Upper lobe of left lung (tissue), 6 donors: ENCODE measurements at places on chromosomes 11 and 22. TPM values are rescaled to one million over a fixed set of nuclear protein-coding genes. Genes with fewer than 3 reads are reported as not detected.

- DNase-seq: peak; percentile 61
These were observed 23.3 kb upstream of the TMEM191C start for GRCh38 chr22:21443735-21444421.

GRCh38 chr22:23076896-23077572, 6.7 kb downstream of the GNAZ start:
- DNase-seq: no peak

GRCh38 chr11:6012035-6012668, 5.4 kb upstream of the OR56A4 start:
- no peak for DNase-seq

DNA sequence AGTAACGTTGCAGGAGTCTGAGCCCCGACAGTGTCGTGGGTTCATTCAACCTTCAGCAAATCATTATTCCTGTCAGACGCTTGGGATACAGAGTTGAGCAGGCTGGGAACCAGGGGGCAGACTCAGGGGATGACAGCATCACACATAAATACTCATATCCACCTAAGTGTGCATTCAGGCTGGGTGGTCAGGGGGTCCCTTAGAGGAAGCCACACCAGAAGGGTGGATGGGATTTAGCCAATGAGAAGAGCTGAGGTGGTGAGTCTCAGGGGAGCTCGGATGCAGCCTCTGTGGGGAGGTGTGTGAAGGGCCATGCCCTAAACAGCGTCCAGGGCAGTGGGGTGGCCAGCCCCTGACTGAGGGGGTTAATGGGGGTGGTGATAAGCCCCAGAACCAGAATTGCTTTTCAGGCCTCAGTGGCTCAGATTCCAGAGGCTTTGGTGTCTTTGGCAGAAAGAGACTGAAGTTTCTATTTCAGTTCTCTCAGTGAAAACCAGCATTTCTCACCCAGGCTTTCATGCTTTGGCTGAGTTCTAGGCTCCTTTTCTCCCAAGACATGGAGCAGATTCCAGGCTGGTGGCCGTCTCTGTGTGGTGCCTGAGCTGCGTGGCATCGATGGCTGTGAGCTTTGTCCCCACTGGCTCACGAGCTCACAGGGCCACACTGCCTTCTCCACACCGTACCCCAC, 83.9 kb upstream of the CLDN5 start:
- no peak for DNase-seq

DNA sequence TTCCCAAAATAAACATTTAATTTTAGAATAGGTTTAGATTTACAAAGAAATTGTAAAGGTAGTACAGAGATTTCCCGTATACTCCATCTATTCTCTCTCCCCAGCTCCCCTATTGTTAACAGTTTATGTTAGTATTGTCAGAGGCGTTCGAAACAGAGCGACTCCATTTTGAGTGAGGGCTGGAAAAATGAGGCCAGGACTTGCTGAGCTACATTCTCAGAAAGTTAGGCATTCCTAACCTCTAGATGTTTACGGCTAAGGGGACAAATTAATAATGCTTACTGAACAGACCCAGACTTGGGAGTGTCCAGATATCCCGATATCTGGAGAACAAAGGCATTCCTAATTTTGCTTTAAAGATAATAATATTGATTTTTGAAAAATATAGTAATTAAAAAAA, 12.4 kb upstream of the NUP160 start:
- DNase-seq: no peak

DNA sequence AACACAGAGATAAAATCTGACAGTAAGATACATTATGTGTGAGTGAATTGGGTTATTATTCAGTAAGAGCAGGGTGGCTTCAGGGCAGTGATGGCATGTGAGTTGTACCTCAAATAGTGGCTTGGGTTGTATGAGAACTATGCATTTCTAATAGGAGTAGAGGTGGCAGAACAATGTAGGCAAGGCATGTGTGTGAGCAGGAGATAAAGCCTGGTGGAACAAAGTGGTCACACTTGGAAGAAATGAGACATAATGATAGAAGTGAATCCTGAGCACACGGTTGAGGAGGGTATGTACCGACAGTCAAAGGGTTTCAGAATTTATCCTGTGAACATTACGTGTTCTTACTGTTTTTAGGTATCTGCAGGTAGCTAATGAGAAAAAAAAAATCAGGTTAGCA, 159.3 kb downstream of the CASP12 start:
- no peak for DNase-seq

- peak; percentile 76 for DNase-seq
These were observed 2.4 kb upstream of the MIOX start for GRCh38 chr22:50483977-50484853.

- no peak for DNase-seq
These were observed 137.6 kb downstream of the TEAD1 start for GRCh38 chr11:12811861-12812260.

DNA sequence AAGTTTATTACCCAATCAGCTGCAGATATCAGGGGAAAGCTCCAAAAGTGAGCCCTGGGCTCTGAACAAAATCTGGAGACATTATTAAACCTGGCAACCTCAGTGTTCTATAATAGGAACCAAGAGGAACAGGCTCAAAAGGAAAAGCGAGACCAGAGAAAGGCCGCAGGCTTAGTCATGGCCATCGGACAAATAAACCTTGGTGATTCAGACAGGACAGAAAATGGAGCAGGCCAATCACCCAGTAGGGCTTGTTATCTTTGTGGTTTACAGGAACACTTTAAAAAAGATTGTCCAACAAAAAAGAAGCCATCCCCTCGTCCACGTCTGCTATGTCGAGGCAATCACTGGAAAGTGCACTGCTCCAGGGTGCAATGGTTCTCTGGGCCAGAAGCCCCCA, 7.7 kb upstream of the PANX1 start:
- DNase-seq: no peak

- no peak for DNase-seq
These were observed 2.0 kb upstream of the PLA2G3 start for GRCh38 chr22:31142285-31142684.

GRCh38 chr22:27811778-27812177, 10.2 kb upstream of the MN1 start:
- no peak for DNase-seq

DNA sequence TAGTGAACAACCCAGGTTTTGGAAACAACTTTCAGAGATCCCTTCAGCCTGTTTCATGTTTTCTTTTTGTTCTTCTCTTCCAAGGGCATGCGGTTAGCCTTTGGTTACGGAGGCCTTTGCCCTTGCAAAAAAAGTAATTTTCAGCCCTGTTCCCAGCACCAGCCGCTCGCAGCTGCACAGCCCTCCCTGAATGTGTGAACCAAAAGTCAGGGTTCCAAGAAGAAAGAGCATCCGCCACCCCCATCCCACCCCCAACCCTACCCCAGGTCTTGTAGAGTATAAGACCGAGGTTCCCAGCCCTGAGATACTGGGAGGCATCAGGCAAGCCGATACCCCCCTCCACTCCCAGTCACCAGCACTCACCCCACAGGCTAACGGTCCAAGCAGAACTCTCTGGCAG, 56.4 kb downstream of the IGLL1 start:
- DNase-seq: no peak

DNA sequence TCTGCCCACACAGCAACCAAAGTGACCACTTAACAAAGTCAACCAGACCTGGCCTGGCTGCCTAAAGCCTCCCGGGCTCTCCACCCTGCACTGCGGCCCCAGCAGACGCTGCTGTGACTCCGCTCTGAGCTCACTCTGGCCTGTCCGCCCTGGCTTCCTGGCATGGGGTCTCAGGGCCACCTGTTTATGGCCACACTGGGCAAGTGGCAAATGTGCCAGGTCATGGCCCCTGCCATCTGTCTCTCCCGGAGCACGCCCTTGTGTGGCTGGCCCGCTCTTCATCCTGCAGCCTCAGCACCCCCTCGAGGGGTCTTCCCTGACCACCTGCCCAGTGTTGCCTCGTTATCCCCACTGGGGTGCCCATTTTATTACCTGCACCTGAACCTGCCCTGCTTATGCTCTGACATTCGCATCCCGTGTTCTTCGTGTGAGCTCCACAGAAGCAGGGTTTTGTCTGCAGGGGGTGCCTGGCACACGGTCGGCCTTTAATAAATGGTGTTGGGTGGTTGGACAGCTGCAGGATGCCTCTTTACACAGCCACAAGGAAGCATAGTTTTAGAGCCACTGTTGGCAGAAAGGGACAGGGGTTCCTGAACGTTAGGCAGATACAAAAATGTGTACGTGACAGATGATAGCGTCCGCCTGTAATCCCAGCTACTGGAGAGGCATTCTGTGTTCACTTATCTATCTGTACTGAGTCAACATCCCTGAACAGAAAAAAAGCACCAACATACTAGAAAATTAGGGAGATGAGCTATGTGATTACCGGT, 785.6 kb downstream of the TBC1D22A start:
- no peak for DNase-seq

- no peak for DNase-seq
These were observed 3.1 kb upstream of the PTS start for GRCh38 chr11:112223121-112223520.

- no peak for DNase-seq
These were observed 11.8 kb downstream of the SPECC1L start for GRCh38 chr22:24282401-24282800.

GRCh38 chr11:3047637-3048036, 9.6 kb downstream of the CARS1 start:
- no peak for DNase-seq

DNA sequence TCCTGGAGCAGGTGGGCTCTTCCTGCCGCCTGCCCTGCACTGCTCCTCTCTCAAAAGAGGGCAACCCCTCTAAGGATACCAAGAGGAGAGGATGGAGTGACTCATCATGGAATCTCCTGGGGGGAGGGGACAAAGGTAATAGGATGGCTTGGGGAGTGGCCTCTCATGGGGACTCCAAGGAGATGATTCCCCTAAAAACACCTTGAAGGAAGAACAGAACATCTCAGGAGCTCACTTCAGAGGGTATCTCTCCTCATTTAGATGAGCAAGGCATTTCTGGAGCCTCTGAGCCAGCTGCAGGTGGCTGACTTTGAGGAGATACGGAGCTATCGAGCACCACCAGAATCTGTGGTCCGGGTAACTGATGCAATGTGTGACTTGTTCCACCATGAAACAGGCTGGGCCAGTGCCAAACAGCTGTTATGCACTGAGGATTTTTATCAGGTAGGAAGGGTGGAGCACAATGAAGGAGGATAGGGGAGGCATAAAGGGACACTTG, 40.2 kb downstream of the RRP8 start:
- DNase-seq: no peak

- DNase-seq: no peak
These were observed 101.3 kb downstream of the PDHX start for GRCh38 chr11:35017528-35018342.

GRCh38 chr11:3138178-3139085, 26.7 kb downstream of the OSBPL5 start:
- peak; percentile 68 for DNase-seq

- DNase-seq: no peak
These were observed 15.8 kb downstream of the CYB5R2 start for GRCh38 chr11:7657306-7658025.

- DNase-seq: no peak
These were observed 65.1 kb upstream of the RRAS2 start for GRCh38 chr11:14424096-14424495.

DNA sequence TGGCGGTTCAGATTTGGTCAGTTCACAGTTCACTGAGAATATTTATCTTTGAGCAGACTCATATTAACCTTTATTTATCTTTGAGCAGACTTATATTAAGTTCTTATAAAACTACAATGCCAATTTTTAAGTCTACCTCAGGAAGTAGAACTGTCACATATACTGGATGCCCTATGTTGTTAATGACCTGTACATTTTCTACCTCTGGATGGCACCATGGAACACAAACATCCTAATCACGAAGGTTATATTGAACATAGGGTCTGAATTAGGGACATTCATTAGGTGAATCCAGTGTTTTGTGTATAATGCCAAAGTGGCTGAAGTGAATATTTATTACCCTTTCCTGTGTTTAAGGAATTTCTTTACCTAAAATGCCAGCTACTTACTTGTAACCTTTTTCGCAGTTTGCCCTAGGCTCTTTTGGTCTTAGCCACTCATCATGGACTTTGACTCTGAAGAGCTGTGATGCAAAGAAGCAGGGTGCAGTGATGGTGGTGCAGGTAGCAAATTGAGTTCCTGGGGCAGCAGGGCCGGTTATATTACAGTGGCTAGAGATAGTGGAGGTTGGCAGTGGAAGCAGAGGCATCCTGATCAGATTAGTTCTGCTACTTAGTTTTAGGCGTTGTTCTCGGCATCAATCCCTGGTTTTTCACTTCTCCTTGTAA, 71.8 kb downstream of the STIM1 start:
- DNase-seq: no peak

- DNase-seq: peak; percentile 66
These were observed 37.0 kb upstream of the MUC5AC start for GRCh38 chr11:1120532-1121330.

- DNase-seq: no peak
These were observed 359.5 kb upstream of the C11orf87 start for GRCh38 chr11:109062445-109062844.

DNA sequence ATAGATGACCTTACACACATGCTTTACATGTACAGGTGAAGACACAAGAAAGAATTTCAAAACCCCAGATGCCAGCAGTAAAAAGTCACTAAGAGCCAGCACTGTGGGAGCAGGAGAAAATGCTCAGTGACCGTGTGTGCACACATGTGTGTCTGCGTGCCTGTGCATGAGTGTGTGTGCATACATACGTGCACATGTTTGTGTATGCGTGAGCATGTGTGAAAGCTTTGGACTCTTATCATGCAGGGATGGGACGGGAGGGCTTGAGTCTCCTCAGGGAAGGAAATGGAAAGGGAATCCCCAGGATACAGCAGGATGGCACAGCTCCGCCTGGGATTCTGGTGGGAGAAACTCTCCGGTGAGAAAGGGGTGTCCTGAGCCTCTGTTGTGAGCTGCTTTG, 121.5 kb upstream of the B3GAT1 start:
- no peak for DNase-seq

DNA sequence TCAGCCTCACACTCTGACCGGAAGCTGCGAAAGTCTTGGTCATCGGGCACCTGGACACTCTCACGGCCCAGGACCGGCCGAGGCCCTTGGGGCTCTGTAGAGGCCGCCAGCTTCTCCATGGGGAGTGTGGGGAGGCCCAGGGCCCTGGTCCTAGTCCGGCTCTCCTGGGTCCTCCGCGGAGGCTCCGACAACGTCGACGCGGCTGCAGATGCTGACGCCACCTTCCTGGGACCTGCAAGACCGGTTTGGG, 12.9 kb downstream of the STARD10 start:
- peak; percentile 88 for DNase-seq

GRCh38 chr11:5665051-5665570, 19.8 kb downstream of the TRIM5 start:
- no peak for DNase-seq

DNA sequence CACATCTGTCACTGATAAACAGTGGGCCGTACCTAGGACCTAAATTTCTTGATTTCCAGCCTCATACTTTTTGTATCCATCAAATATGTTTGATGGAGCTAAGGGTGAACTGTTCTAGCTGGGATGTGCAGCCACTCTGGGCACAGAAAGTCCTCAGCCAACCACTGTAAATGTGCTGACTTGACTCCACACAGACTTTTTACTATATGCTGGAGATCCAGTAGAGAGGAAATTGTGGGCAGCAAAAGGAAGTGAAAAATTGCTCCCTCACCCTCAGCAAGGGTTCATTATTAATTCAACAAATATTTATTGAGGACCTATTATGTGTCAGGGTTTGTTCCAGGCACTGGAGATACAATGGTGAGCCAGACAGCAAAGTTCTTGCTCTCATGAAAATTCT, 54.2 kb upstream of the AMPD3 start:
- no peak for DNase-seq

LDHA gene
- 417 TPM for total RNA-seq

SMARCB1 gene
- 47.1 TPM for total RNA-seq

MYOD1 gene
- not detected for total RNA-seq

TMPRSS13 gene
- total RNA-seq: 26.2 TPM

KLHL22 gene
- total RNA-seq: 22.2 TPM

SLC22A12 gene
- not detected for total RNA-seq

DMC1 gene
- 0.33 TPM for total RNA-seq

CASP5 gene
- total RNA-seq: 3.4 TPM

CSTF3 gene
- 16.4 TPM for total RNA-seq

APOBEC3A gene
- total RNA-seq: 5.4 TPM
